GM06990 (cell line): ENCODE measurements at places on chromosomes 12 and 14.

- no peak for DNase-seq
Measured at GRCh38 chr12:116662612-116663144, 75.2 kb downstream of the SPRING1 start.

- DNase-seq, result no peak
Measured at GRCh38 chr12:98828802-98829600, 183.9 kb downstream of the APAF1 start.

- DNase-seq, result no peak
Measured at GRCh38 chr12:124715121-124715990, 147.9 kb upstream of the NCOR2 start.

DNA sequence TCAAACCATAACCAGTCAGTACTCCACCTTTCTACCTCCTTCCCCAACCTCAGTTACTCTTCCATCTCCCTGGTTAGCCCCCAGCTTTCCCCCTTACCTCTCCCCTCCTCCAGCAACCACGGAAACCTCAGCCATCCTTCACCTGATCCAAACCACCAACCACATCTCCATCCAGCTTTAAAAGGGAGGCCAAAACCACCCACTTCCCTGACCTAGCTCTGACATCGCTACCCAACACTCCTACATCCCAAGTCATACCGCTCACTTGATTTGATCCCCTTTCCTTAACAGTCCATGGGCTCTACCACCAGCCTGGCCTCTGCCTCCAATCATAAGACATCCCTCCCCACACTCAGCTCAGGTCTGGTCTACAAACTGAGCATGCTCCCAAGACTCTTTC is 1.5 kb downstream of the RAB35 start:
- DNase-seq, result no peak

GRCh38 chr12:6963791-6964413 is 6.6 kb downstream of the PHB2 start:
- DNase-seq, result no peak
